Activated CD8-positive, alpha-beta memory T cell treated with anti-CD3 and anti-CD28 coated beads for 24 hours (primary cell): ENCODE measurements at places on chromosomes 12 and 14.

DNA sequence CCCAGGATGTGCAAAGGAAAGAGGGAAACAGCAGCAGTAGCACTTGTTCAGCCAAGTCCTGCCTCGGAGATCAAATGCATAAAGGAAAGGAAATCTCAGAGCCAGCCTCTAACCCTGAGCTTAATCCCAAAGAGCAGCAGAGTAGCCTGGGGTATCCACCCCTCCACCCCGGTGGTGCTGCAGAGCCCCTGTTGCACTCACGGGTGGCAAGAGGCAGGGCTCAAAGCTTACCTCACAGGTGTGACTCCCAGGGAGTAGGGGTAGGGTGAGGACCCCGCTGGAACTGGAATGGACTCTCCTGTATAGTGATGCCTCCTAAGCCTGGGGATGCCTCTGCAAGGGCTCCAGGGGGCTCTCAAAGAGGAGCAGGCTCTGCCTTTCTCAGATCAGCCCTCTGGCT, 211.1 kb downstream of the CACNA1C start:
- DNase-seq, result no peak

DNA sequence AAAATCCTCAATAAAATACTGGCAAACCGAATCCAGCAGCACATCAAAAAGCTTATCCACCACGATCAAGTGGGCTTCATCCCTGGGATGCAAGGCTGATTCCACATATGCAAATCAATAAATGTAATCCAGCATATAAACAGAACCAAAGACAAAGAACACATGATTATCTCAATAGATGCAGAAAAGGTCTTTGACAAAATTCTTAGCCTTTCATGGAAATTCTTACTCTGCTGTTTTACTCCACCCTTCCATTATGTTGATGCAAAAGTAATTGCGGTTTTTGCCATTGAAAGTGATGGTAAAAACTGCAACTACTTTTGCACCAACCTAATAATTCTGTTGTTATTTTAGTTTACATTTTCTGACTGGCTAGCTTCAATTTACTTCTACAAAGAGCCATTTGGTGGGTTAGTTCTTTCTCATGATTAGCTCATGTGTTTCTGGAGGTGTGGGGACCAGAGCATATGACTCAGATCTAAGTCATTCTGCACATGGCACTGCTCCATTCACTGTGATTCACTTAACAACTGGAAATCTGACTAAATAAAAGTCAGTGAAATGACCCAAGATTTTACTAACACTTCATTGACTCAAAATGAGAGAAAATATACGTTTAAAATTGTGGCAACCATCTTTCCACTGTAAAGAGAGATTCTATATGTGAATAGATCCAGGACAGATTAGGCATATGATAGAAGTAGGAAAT, 99.9 kb downstream of the TMTC3 start:
- DNase-seq, result no peak

DNA sequence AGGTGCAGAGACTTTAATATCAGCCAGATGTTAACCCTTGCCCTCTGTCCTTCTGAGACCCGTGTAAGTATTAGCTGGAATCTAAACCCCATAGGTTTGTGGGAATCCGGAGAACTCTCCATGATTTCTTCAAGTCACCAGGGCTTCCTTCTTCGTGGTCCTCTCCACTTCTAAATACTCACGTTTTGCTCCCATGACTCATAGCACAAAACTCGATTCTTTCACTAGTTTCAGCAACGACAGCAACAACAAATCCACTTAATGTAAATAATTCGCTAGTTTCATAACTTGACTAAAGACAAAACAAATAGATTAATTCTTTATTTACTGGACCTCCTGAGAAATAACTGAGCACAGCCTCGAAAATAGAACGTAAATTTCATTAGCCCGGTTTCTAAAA, 4.4 kb upstream of the CLEC2A start:
- DNase-seq, result no peak

DNA sequence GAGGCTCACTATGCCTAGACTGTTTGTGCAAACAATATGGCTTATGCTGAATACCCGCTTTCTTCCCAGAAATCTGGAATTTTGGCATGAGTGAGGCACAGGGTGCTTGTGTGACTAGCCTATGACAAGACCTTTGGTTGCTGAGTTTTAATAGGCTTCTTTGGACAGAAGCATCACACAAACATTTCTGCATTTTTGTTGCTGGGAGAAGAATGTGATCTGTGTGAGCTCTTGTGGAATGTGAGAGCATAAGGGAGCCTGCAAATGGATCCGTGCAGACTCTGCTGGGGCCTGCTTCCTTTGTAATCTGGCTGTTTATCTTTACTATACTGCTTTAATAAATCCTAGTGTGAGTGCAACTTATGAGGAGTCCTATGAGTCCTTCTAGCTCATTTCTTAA, 83.0 kb upstream of the ZDHHC17 start:
- no peak for DNase-seq

DNA sequence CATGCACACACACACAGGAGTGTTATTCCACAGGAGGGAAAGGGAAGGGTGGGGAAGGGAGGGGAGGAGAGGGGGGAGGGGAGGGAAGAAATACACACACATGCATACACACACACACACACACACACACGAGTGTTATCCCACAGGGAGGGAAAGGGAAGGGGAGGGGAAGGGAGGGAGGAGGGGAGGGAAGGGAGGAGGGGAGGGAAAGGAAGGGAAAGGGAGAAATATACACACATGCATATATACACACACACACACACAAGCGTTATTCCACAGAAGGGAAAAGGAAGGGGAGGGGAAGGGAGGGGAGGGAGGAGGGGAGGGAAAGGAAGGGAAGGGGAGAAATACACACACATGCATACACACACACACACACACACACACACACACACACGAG, 19.6 kb upstream of the FBRSL1 start:
- no peak for DNase-seq
